ENCODE measurements at places on chromosomes 2 and 18. TPM values are rescaled to one million over a fixed set of nuclear protein-coding genes. Genes with fewer than 3 reads are reported as not detected.

Gene RNU2-63P
- total RNA-seq = 26.9 TPM

Gene NEDD4L
- 14.2 TPM for total RNA-seq

Gene CPLX4
- total RNA-seq = not detected

Gene OSBPL1A
- 22.6 TPM for total RNA-seq

Gene HOXD12
- not detected for total RNA-seq

Gene GAD1
- total RNA-seq = 1.3 TPM

Gene CELF4
- not detected for total RNA-seq

Gene IGFBP2
- total RNA-seq = 41.1 TPM

Gene ANKRD30BL
- total RNA-seq = not detected

Gene PLA2R1
- 4.5 TPM for total RNA-seq

Gene CRYBA2
- total RNA-seq = not detected

Gene METAP1D
- 2.2 TPM for total RNA-seq

Gene DSG1
- total RNA-seq = 0.64 TPM

Gene GAL3ST2
- not detected for total RNA-seq

Gene LYG2
- total RNA-seq = not detected

Gene TFCP2L1
- total RNA-seq = 5.5 TPM

Gene LIPG
- 9.5 TPM for total RNA-seq

Gene COLEC12
- under 0.01 TPM for total RNA-seq

Gene TEKT4
- not detected for total RNA-seq

Gene PSMD1
- 69.5 TPM for total RNA-seq

Gene CCL20
- total RNA-seq = 1.5 TPM

Gene COLEC11
- 0.38 TPM for total RNA-seq

Gene CDH7
- total RNA-seq = not detected

Gene VIL1
- not detected for total RNA-seq

Gene ACTG2
- not detected for total RNA-seq

Gene PSD4
- 25.0 TPM for total RNA-seq

Gene HOXD11
- total RNA-seq = not detected

Gene ELOA2
- not detected for total RNA-seq

Gene G6PC2
- total RNA-seq = not detected

Gene NT5C1B
- not detected for total RNA-seq

Gene NEB
- total RNA-seq = 0.90 TPM

Gene AKAIN1
- total RNA-seq = not detected

Gene SLC16A14
- total RNA-seq = 2.4 TPM

Gene SYT4
- total RNA-seq = not detected

Gene KCNG3
- total RNA-seq = not detected

Gene DNAH6
- under 0.01 TPM for total RNA-seq

Gene MRPL30
- 21.5 TPM for total RNA-seq

Gene CAVIN2
- 2.8 TPM for total RNA-seq

Data from bronchial epithelial cell (primary cell).